Cardiac fibroblast (primary cell): ENCODE measurements at places on chromosomes 11 and 22.

DNA sequence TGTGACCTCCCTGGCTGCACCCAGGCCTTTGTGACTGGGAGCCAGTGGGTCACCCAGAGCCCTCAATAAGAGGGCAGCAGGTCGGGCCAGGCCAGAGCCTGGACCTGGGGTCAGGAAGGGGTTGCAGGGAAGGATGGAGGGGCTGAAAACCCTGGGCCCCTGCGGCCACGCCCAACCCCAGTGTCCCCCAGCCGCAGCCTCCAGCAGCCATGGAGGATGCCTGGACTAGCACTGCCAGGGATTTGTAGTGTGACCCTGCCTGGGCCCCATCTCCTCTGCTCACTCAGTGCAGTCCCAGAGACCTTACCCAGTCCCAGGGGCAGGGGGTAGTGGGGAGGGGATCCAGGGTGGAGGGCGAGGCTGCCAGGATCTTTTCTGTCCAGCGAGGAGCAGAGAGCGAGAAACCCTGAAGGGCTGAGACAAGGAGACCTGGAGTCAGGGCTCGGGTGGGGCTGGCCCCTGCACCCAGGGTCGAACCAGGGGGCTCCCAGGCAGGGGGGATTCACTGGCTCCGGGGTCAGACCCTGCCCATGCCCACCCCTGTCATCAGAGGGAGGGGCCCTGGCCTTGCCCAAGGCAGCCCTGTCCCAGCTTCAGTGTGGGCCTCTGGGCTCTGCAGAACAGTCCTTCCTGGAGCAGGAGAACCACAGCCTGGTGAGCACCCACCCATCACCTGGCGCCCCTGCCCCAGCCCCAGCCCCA, 187.5 kb downstream of the IGLL1 start:
- no peak for DNase-seq

- DNase-seq = no peak
Observed at GRCh38 chr11:125370561-125371389, 125.3 kb downstream of the FEZ1 start.

DNA sequence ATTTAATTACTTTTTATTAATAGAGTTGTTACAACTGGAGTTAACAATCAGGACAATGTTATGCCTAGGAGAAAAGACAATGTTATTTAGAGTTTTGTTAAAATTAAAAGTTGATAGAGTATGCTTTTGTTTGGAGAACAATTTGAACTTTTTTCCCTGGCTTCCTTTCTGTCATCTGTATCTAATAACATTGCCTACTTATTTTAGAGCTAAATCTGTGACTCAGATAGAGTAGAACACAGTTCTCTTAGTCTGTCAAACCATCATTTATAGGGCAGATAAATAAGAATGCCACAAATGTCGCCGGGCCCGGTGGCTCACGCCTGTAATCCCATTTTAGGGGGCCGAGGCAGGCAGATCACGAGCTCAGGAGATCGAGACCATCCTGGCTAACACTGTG, 28.9 kb upstream of the YAP1 start:
- no peak for DNase-seq

- no peak for DNase-seq
Observed at GRCh38 chr22:42493393-42493792, 26.2 kb downstream of the RRP7A start.

- peak; percentile 53 for DNase-seq
Observed at GRCh38 chr11:128519338-128519737, 68.0 kb downstream of the ETS1 start.

GRCh38 chr11:131649856-131650255, 279.4 kb downstream of the NTM start:
- no peak for DNase-seq

DNA sequence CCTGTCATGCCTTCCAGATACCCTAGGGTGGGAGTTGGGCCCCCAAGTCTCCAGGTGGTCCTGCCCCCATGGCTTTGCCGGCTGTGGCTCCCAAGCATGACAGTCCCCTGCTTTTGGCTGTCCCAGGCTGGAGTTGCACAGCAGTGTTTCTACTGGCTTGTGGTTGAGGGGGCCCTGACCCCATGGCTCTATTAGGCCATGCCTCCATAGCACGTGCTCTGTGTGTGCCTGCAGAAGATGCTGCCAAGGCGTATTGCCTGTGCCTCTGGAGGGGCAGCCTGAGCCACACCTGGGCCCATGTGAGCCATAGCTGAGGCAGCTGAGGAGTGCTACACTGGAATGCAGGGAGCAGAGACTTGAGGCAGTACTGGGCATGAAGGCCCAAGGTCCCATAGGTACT, 25.4 kb upstream of the CD81 start:
- DNase-seq = no peak

- no peak for DNase-seq
Observed at GRCh38 chr11:17595526-17596309, 48.7 kb downstream of the OTOG start.

DNA sequence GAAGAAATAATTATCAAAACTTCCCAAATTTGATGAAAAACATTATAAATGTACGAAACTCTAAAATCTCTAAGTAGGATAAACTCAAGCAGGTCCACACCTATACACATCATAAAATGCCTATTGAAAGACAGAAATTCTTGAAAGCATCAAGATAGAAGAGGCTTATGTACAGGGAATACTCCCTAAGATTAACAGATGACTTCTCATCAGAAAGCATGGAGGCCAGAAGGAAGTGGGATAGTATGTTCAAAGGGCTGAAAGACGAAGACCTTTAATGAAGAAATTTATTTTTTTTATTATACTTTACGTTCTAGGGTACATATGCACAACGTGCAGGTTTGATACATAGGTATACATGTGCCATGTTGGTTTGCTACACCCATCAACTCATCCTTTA, 45.3 kb upstream of the KCNA4 start:
- no peak for DNase-seq

GRCh38 chr11:18408558-18409291, 3.4 kb upstream of the LDHC start:
- peak; percentile 15 for DNase-seq

DNA sequence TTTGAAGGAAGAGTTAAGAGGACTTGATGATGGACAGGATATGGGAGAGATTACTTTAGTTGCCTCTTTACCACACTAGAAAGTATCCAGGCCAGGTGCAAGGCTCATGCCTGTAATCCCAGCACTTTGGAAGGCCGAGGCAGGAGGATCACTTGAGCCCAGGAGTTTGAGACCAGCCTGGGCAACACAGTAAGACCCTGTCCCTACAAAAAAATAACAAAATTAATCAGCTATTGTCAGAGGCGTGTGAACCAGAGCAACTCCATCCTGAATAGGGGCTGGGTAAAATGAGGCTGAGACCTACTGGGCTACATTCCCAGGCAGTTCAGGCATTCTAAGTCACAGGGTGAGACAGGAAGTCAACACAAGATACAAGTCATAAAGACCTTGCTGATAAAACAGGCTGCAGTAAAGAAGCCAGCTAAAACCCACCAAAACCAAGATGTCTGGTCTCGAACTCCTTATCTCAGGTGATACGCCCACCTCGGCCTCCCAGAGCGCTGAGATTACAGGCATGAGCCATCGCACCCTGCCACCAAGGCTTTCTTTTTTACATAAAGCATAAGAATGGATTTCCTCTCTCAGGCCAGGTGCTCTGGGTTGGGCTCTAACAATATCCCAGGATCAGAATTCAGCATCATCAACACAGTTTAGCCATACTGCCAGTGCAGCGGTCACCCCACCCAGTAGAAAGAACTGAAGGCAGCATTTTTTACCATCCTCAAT, 17.8 kb downstream of the PI4KA start:
- DNase-seq = no peak

- DNase-seq = peak; percentile 13
Observed at GRCh38 chr11:95364324-95365295, 133.6 kb upstream of the SESN3 start.

DNA sequence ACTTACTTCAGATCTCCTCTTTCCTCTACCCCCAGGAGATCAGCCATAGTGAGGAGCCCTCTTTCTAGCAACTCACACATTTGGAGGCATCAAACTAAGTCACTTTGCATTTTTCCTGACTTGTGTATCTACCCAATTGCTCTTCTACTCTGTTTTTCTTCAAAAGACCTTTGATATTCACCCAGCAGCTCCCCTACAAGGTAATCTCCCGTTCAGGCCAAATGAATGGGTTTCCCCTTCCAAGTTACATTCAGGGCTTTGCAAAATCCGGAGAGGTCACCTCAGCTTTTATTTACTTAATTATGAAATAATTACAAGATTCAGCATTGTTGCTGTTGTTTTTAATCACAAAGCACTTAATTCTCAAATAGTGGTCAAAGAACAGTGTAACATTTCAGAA, 6.1 kb downstream of the LARGE1 start:
- no peak for DNase-seq

DNA sequence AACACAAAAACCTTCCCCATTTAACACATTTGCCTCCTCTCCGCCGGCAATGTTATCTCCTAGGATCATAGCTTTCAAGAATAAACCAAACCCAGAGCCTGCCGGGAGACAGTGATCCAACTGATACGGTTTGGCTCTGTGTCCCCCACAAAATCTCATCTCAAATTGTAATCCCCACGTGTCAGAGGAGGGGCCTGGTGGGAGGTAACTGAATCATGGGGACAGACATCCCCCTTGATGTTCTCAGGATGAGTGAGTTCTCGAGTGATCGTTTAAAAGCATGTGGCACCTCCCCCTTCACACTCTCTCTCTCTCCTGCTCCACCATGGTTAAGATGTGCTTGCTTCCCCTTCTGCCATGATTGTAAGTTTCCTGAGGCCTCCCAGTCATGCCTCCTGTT, 33.3 kb downstream of the RBFOX2 start:
- no peak for DNase-seq

- DNase-seq = no peak
Observed at GRCh38 chr11:2260491-2261364, 9.7 kb downstream of the ASCL2 start.

GRCh38 chr11:2211113-2211971, 39.7 kb upstream of the TH start:
- no peak for DNase-seq

- DNase-seq = peak; percentile 92
Observed at GRCh38 chr11:12995188-12995587, 13.9 kb upstream of the RASSF10 start.

DNA sequence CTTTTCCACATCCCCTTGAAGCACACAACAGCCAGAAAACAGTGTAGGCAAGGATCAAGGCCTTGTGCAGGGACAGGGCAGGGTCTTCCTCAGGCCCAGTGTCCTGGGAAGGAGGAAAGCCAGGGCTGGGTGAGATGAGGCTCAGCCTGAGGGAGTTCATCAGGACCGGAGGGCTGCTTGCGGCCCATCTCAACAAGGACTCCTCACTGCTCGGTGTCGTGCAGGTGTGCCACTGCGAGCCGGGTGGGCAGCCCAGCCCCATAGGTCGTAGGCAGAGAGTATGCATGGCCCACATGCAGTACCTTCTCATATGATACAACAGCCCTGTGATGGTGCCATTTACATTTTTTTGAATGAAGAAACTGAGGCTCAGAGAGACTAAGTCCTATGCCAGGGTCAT, 12.9 kb downstream of the SHISA8 start:
- no peak for DNase-seq

GRCh38 chr11:114259124-114259526, 37.1 kb upstream of the NNMT start:
- no peak for DNase-seq

- no peak for DNase-seq
Observed at GRCh38 chr11:3226846-3227567, 5.2 kb downstream of the MRGPRE start.

- DNase-seq = no peak
Observed at GRCh38 chr22:49628391-49629260, 199.0 kb downstream of the BRD1 start.

- DNase-seq = peak; percentile 20
Observed at GRCh38 chr11:120746836-120747609, 235.5 kb downstream of the GRIK4 start.

- DNase-seq = peak; percentile 16
Observed at GRCh38 chr11:1121813-1122663, 35.7 kb upstream of the MUC5AC start.

DNA sequence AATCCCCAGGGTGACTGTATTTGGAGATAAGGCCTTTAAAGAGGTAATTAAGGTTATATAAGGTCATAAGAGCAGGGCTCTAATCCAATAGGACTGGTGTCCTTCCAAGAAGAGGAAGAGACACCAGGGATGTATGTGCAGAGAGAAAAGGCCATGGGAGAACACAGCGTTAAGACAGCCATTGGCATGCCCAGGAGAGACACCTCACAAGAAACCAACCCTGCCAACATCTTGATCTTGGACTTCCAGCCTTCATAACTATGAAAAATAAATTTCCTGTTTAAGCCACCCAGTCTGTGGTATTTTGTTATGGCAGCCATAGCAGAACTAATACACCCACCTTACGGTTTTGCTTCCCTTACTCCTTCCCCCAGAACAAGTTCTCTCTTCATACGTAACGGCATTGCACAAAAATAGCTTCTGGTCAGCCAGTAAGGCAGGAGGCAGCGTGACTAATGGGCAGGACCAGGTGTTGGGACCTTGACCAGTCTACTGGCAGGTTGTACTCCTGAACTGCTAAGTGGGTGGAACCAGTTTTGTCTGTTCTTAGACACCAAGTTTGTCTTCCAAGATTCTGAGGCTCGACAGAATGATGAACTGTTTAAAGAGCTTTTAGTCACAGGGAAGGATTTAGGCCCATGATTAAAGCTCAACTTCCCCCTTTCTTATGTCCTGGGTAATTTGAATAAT, 31.9 kb upstream of the UPB1 start:
- no peak for DNase-seq

- DNase-seq = peak; percentile 62
Observed at GRCh38 chr11:35144136-35144741, 5.3 kb downstream of the CD44 start.

DNA sequence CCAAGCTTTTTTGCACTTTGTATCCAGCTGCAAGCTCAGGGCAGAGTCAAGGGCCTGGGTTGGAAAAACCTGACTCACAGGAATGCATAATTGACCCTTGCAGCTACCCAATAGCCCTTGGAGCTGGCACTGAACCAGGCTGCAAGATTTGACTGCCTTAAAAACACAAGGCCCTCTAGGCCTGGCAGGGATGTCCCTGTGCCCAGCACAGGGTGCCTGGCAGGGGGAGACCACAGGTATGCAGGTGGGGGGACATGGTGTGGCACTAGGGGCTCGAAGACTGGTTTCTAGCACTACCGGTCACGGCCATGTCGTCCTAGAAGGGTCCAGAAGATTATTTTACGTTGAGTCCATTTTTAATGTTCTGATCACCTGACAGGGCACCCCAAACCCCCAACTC, 30.2 kb downstream of the SBF1 start:
- peak; percentile 80 for DNase-seq

- no peak for DNase-seq
Observed at GRCh38 chr22:17143101-17143500, 16.0 kb downstream of the HDHD5 start.

DNA sequence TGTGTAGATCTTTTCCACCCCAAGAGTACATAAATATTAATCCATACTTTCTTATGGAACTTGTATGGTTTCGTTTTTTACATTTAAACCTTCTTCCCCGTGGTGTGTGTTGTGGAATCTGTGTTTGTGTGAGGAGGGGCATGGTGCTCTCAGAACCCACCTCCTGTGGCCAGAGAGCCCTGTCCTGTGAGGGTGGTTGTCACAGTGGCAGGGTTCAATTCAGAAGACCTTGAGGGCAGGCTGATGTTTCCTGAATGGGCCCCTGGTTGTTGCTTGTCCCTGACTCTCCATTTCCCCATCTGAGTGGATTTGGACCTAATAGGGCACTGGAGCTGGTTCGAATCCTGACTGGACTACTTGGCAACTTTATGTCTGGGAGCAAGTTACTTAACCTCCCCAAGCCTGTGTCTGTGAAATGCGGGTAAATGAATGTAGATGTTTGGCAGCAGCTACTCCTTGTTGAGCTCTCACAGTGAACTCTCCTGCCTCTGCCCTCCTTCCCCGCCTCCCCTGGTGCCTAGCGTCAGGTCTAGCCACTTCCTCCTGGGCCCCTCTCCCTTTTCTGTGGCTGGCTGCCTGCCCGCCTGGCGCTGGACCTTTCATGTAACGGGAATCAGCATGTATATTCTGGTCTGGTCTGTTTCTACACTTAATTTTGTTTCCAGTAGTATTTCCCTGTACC, 7.3 kb downstream of the NEAT1 start:
- DNase-seq = peak; percentile 89
